SHP77 treated with DMSO at 0.1 percent for 48 hours (cell line): ENCODE measurements at places on chromosomes 11 and 22.
A peak's percentile ranks its signal among the peaks of the same experiment; 100 is the strongest.

DNA sequence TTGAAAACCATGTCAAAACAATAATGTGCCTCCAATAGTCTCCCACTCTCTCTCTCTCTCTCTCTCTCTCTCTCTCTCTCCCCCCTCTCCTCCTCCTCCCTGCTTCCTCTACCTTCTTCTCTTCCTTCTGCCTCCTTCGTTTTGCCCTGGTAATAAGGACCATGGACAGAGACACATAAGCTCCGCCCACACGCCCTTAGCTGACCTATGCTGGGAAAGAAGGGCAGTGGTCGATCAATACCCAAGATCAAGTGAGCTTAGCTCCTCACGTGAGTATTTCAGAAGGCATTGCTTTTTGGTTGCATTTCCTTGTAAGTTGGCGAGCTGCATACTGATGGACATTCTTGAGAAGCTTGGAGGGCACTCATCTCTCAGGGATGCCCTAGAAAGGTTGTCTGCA, 194.8 kb downstream of the MIAT start:
- no peak for DNase-seq

GRCh38 chr11:74090701-74091100, 80.1 kb downstream of the C2CD3 start:
- no peak for DNase-seq

GRCh38 chr22:45731798-45732495, 60.3 kb downstream of the ATXN10 start:
- DNase-seq = no peak

- no peak for DNase-seq
Measured at GRCh38 chr22:42855211-42855610, 1.9 kb downstream of the ARFGAP3 start.

DNA sequence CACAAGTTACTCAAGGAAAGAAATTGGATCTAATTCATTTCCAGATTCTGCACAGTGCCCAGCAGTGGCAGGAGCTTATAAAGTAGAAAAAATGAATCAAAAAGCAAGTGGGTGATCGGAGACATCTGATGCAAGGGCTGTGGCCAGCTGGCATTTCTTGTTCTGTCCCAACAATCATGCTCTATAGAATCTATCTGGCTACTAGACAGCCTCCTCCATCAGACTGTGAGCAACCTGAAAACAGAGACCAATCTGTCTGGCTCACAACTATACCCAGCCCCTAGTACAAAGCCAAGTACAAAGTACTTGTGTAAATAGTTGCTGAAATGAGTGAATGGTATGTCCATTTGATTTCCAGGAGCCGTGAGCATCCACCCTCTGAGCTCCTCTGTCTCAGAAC, 11.4 kb downstream of the USH1C start:
- DNase-seq = no peak

DNA sequence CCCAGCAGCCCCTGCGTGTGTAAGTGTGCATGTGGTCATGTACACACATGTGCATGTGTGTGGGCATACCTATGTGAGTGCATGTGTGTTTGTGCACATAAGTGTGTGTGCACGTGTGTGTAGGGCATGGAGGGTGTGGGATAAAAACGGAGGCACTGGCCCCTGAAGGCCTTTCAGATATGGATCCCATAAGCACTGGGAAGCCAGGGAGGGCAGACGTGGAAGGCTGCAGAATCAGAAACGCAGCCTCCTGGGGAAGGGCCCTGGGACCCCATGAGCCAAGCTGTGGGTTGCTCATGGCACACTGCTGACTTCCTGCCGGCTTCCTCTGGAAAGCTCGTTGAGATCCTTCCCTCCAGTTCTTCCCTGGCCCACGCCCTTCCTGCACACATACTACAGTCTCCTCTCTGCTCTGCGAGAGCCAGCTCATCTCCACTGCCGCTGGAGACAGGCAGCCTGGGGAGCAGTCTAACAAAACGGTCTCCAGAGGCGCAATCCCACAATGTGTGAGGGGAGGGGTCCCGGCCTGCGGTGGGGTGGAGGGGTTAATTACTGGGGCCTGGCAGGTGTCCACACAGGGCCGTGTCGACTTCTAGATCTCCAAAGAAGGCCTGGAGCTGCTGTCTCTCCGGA, 435.2 kb upstream of the B3GAT1 start:
- DNase-seq = no peak

DNA sequence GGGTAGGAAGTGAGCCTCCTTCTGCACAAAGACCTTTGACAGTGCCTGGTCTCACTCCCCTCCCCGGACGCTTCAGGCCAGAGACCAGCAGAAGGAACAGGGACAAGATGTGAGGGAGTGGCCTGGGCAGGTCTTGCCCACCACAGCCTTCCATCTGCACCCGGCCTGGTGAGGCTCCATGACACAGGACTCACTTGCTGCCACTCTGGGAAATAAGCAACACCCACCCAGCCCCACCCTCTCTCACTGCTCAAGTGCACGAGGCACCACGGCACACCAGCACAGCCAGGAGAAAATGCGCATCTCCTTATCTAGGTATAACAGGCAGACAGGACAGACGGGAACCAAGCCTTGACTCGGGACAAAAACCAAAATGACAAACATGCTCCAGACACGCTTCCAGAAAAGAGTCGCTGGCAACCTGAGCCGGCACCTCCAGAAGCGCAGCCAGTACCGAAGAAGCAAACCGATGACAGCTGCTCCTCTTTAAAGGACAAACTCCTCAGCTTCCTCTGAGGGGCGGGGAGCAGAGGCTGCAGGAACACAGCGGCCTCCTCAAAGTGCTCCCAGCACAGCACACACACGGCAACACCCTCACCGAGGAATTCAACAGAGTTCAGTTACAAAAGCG, 41.7 kb downstream of the BRD1 start:
- no peak for DNase-seq

- no peak for DNase-seq
Measured at GRCh38 chr11:88626216-88626615, 288.7 kb upstream of the CTSC start.

DNA sequence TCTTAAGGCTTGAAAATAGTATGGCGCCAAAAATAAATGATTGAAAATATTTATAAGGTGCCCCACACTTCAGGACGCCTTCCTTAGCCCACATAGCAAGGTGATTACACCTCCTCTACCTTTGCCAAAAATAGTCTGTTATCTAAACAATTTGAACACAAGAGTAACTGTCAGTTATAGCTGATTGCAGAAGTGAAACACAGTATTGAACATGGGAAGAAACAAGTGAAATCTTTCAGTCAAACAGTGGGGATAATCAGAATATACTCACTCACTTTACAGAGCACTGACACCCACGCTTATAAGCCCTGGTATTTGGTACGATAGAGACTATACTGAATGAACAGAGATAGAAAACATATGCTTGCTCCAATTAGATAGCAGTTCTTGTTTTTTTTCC, 203.1 kb downstream of the RAB38 start:
- DNase-seq = no peak

- peak; percentile 23 for DNase-seq
Measured at GRCh38 chr11:75625991-75626888, 42.6 kb downstream of the MAP6 start.
